ENCODE measurements at places on chromosomes 7 and 10.

- no peak for DNase-seq
These were observed 123.5 kb upstream of the BMPER start for GRCh38 chr7:33781796-33782195.

DNA sequence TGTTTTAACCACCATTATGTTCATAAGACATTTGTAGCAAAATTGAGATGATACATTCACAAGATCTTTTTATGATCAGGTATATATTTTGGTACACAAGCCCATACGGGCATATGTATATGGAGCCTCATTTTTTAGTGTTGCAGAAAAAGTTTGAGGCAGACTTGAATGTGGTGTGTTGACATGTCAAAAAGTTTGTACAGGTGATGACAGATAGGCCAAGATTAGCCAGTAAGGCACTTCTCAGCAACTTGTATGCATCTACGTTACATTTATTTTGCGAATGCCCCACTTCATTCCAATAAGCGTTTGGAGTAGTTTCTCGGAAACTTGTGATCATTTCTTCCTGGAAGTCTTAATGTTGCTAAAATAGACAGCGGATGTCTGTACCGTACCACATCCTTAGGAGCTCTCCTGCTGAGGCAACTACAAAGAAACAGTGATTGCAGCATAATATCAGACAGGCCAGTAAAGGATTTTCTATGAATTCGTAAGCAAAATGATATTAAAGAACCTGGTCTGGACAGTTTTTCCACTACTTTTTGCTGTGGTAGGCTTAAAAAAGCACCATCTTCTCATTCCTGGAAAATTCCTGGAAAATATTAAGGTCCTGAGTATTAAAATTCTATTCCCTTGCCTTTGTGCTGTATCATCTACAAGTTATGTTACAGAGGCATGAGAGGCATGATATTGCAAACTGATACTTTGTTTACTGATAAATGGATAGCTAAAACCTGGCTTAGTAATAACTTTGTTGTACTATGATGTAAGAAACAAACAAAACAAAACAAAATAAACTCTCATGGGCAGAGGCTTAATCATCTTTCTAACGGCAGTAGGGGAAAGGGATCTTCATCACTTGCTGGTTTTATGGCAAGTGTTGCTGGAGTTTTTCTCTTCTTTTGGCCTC lies 153.6 kb downstream of the HDAC9 start:
- no peak for DNase-seq

- DNase-seq: no peak
These were observed 54.9 kb downstream of the TFPI2 start for GRCh38 chr7:93835702-93836101.

GRCh38 chr7:72159911-72160310 lies 252.2 kb downstream of the CALN1 start:
- no peak for DNase-seq

GRCh38 chr7:21276471-21277035 lies 151.3 kb upstream of the SP4 start:
- DNase-seq: no peak

DNA sequence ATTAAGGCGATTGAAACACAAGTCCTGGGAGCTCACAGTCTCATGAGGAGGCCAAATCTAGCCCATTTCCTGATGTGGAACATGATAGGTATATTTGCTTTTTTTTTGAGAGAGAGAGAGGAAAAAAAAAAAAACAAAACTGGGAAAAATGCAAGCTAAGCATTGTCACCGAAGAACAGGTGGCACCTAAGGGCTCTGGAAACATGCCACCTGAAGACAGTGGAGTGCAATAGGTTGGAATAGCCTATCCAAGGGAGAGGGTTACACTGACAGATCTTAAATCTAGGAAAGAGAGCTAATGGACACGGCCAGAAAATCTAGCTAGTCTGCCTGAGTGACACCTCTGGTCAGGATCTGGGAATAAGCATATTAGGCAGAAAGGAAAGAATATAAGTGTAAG lies 110.2 kb downstream of the SRI start:
- DNase-seq: no peak

DNA sequence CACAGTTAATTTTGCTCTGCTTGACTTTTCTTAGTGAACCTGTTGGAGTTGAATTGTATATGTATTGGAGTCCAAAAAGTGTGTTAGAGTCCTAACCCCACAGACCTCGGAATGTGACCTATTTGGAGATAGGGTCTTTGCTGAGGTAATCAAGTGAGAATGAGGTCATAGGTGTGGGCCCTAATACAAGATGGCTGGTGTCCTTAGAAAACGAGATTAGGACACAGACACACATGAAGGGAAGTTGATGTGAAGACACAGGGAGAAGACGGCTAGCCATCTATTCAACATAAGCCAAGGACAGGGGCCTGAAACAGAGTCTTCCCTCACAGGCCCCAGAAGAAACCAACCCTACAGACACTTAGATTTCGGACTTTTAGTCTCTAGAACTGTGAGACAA lies 260.6 kb upstream of the NEBL start:
- no peak for DNase-seq

- no peak for DNase-seq
These were observed 27.2 kb downstream of the PWWP2B start for GRCh38 chr10:132423966-132424861.

DNA sequence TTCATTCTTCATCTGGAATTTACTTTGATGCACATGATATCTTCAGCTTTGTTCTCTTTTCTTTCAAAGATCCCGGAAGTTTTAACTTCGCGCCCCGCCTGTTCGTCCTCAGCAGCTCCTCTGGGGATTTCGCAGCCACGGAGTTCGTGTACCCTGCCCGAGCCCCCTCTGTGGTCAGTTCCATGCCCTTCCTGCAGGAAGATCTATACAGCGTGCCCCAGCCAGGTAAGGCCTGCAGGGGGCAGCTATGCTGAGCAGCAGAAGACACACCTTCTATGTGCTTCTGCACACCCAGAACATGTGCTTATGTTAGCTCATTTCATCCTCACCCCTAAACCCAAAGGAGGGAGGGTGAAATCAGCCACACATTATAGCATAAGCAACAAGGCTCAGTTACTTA lies 79.7 kb upstream of the LYZL2 start:
- no peak for DNase-seq

DNA sequence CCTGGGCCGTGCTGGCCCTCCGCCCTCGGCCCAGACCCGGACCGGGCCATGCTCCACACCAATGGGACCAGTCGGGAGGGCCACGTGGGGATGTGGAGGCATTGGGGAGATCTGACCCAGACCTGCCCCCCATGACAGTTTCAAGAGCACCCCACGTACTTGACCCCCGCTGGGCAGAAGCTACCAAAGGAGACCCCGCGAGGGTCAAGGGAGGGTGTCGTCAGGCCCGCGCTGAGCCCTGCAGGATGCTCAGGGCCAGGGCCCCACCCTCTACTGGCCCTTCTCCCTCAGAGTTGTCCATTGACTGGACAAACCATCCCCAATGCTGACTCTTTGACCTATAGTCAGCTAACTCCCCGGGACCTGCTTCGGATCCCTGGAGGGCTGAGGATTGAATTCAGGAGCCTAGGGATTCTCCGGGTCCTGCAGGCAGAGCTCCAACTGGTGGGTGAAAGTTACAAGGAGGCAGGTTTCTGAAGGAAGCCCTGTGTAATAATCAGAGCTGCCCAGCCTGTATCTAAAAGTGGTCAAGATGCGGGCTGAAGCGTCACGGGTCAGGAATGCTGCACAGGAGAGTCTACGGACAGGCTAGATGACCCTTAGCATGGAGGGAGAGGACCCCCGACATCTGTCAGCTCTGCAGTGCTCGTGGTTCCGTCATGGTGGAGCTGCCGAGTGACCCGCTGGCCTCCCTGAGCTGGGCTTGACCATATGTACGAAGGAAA lies 498 bp upstream of the CALHM2 start:
- DNase-seq: no peak

GRCh38 chr7:115145512-115145911 lies 223.6 kb downstream of the MDFIC start:
- DNase-seq: no peak

- DNase-seq: no peak
These were observed 57.2 kb upstream of the VIPR2 start for GRCh38 chr7:159201722-159202330.

DNA sequence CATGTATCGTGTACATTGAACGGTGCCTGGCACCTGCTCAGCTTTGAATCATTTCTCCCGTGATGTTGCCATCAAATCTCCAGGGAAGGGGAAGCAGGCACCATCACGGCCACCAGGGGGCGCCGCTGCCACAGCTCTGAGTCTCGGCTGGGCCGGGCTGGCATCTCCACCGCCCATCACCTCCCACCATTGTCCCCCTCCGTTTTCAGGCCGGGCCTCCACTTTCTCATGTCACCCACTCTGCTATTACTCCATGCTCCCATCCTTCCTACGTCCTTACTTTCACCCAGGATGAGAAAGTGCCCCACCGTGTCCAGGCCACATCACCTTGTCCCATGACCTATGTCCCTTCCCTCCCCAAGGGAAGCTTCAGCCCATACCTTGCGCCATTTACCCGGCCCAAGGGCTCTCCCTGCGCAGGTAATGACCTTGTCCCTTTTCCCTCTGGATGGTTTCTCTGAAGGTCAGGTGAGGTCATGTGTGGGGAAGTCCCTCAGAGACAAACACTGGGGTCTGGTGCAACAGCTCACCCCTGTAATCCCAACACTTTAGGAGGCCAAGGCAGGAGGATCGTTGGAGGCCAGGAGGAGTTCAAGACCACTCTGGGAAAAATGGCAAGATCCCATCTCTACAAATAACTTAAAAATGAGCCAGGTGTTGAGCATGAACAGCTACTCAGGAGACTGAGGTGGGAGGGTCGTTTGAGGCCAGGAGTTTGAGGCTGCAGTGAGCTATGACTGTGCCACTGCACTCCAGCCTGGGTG lies 31.8 kb upstream of the OCM2 start:
- peak; percentile 60 for DNase-seq

- DNase-seq: no peak
These were observed 358.3 kb downstream of the AUTS2 start for GRCh38 chr7:69956541-69956940.

GRCh38 chr10:99917963-99918825 lies 91.6 kb downstream of the DNMBP start:
- DNase-seq: no peak

GRCh38 chr10:19979628-19980027 lies 163.4 kb downstream of the PLXDC2 start:
- no peak for DNase-seq

DNA sequence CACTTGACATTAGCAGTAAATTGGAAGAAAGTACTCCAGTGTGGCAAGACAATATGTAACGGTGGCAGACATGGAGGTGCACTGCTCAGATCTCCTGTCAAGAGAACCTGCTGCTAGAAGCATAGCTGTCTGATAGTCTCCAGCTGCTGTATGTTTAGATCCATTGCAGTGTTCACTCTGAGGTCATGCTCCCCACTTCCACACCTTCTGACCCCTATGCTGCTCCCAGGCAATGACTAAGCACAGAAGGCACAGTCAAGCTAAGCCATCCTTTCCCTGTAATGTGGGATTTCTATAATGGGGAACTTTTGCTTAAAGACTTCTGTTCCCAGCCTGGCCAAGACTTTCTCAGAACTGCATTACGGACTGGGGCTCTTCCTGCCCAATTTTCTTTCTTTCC lies 315.8 kb downstream of the HPSE2 start:
- no peak for DNase-seq

DNA sequence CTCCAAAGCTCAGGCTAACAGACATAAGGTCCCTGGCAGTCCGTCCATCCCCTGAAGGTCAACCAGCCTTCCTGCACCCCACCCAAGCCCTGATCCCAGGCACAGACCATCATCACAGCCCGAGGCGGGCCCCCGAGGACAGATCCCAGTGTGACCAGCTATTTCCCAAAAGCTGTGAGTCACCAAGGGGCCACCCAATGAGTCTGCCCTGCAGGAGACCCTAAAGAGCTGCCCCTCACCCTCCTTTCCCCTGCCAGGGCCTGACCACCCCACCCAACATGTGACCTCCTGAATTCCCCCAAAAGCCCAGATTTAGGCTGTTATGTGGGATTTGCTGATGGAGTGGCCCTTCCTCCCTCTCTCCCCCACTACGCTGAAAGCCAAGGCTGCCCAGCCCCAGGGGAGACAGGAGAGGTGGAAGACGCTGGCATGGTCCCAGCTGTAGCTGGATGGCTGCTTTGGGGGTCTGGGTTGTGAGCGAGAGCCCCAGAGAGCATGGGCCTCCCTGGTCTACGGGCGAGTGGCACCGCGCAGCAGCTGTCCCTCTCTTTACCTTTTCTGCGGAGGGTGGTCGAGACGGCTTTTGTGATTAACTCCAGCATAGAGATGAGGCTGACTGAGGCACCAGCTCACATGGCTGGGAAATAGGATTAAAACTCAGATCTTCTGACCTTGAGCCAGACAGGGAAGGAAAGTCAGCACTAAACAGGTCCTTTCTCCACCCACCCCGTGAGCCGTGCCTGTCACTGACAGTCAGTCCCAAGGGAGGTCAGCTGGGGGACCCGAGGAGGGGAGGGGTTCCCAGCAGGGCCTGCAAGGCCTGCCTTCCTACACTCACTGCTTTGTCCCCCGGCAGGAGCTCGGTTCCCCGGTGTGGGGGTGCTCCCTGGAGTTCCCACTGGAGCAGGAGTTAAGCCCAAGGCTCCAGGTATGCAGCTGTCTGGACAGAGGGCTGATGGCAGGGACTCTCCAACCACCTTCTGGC lies 16.7 kb downstream of the ELN start:
- DNase-seq: no peak

GRCh38 chr10:52313256-52313932 lies 687 bp upstream of the DKK1 start:
- no peak for DNase-seq

DNA sequence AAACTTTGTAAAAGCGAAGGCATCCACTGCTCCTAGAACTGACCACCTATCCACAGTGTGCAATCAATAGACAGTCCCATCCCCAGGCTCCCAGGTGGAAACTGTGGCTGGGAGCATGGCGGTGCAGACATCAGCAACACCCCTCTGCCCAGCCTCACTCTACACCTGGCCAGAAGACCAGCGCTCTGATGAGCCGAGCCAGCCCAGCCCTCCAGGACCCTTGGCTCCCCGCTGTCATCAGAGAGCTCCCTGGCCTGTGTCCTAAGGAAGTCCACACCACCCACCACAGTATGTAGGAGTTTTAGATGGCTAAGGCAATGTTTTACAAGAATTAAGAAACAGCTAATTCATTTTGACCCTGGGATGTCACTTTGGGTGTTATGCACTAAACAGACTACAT lies 81.0 kb downstream of the VOPP1 start:
- no peak for DNase-seq

GRCh38 chr10:68470300-68470699 lies 1.5 kb downstream of the DNA2 start:
- no peak for DNase-seq

DNA sequence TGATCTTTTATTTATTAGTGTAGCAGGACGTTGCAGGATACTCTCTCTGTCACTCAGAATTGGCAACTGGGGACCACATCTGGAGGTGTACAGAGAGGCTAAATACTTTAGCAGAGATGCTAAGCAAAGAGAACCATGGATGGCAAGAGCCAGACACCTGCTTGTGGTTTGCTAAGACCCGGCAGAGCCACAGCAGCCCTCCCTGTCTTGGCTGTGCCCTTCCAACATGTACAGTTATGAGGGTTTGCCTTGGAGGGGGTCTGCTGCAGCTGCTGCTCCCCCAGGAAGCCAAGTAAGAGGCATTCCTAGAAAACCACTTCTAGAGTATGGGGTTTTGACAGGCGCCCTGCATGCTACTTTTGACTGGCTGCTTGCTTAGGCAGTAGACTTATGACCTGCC lies 5.1 kb downstream of the NPVF start:
- no peak for DNase-seq

- DNase-seq: no peak
These were observed 80.9 kb upstream of the ATP6V0A4 start for GRCh38 chr7:138878856-138879255.
